ENCODE measurements at places on chromosomes 6 and 20.
A peak's percentile ranks its signal among the peaks of the same experiment; 100 is the strongest.

- DNase-seq, result no peak
Measured at GRCh38 chr6:129507059-129507807, 202.7 kb downstream of the ARHGAP18 start.

- DNase-seq, result no peak
Measured at GRCh38 chr6:61711849-61712248, 574.2 kb downstream of the KHDRBS2 start.

GRCh38 chr6:111427341-111428116, 55.5 kb downstream of the REV3L start:
- peak; percentile 35 for DNase-seq

GRCh38 chr20:40754339-40754943, 65.4 kb upstream of the MAFB start:
- DNase-seq, result no peak

- DNase-seq, result no peak
Measured at GRCh38 chr6:145071836-145072235, 663.5 kb downstream of the EPM2A start.

DNA sequence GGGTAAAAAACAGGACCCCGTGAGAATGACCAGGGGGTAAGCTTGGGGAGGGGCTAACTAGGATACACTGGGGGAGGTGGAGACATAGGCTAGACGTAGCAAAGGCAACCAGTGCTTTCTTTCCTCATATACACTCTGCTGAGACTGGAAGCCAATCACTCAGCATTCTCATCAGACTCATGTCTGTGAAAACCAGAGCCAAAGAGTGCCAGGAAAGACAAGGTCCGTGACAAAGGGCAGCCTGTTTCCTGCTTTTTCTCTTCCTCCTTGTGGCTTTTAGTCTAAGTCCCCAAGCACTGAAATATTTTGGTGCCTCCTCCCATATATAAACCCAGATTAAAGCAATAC, 97.9 kb upstream of the NEDD9 start:
- no peak for DNase-seq

- DNase-seq, result no peak
Measured at GRCh38 chr6:70627500-70628254, 40.0 kb upstream of the SMAP1 start.

GRCh38 chr6:165880686-165881085, 217.6 kb upstream of the PDE10A start:
- no peak for DNase-seq

- no peak for DNase-seq
Measured at GRCh38 chr6:158807515-158808441, 11.4 kb downstream of the EZR start.

DNA sequence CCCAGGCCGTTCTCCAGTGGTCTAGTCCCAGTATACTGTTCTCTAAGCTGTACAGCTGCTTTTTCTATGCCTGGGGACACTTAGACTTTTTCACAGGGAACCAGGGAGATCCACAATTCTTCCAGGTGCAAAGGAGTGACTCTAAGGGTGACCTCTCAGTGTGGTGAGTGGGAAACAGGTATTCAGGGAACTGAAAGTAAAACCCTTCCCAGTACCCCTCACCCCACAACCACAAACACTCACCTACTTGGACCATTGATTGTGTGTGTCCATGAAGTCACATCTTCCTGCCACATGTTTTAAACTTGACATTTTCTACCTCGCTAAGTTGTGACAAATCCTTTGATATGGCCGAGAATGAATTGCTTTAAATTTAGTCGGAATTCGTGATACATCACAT, 183.6 kb downstream of the CLIC5 start:
- DNase-seq, result no peak

DNA sequence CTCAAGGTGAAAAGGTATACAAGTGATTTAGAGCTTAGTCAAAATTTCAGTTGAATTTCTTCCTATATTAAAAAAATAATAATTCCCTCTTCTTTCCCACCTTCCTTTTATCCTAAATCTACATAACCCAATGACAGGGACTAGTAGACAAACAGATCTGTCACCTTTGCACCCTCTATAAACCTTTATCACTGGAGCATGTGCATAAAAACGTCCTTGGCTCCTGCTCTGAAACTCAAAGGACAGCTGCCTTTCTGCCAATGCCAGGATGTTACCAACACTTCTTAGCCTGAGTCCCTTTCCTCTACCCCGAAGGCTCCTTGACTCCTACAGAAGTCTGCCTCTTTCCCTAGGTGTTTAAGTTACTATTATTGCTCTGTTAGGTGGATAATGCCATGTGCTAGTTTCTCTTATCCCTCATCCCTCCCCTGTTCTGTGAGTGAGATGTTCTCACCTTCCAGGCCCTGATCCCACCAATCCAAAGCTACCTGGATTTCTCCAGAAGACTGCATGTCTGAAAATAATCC, 4.3 kb downstream of the CLVS2 start:
- no peak for DNase-seq

- no peak for DNase-seq
Measured at GRCh38 chr20:31945785-31946184, 6.1 kb downstream of the PDRG1 start.

DNA sequence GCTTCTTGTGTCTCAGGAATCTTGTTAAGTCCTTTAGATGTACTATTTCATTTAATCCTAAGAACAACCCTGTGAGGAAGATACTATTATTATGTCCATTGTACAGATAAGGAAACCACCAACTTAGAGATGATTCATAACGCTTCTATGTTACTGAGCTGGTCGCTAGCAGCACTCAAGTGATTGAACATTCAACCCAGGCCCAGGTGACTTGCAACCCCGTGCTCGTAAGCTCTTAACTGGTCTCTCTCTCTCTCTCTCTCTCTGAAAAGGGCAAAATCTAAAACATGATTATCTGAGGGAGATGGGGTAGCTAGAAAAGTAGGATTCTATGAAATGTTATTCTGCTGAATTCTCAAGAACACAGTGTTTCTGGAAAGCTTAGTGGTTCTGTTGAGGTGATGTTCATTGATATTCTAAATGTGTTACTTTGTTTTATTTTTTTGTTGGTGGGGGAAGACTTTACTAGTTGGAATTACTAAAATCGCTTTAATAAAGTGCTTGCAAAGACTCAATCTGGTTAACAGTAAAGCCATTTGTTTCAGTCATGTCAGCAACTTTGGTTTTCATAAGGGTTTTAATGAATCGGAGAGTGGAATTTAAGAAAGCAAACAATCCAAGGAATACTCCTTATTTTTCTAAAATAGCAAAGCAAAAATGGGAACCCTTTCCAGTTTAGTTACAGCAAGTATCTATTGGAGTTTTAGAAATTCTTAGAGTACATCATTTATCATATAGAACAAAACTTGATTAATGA, 265.0 kb upstream of the TAB2 start:
- no peak for DNase-seq

All from activated CD4-positive, alpha-beta memory T cell treated with anti-CD3 and anti-CD28 coated beads, Interleukin-2, amount 10 ng/mL, durations not matched to agents 7 days and 5 days (primary cell).